Activated CD8-positive, alpha-beta memory T cell treated with anti-CD3 and anti-CD28 coated beads, Interleukin-2, amount 10 ng/mL, durations not matched to agents 7 days and 5 days (primary cell): ENCODE measurements at places on chromosomes 2 and 18. TPM values are rescaled to one million over a fixed set of nuclear protein-coding genes. Genes with fewer than 3 reads are reported as not detected.

The XIRP2 gene
- total RNA-seq, result not detected

DNA sequence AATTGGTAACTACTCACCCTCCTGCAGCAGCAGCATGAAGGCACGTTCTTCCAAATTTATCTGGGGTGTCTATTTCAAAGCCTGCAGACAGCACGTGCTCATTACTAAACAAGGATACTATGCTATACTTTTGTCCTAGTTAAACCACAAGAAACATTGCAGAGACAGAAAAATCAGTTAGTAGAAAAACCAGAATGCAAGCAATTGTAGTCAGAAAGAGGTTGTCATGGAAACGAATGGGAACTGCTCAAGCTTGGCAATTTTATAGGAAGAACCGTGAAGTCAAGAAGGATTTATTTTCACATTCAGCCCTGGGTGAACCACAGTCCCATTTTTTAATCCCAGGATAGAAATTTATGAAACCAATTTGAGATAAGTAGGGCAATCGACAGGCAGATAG lies 162.2 kb upstream of the PGAP1 start:
- DNase-seq, result no peak

GRCh38 chr2:71303849-71304248 lies 27.7 kb upstream of the ZNF638 start:
- no peak for DNase-seq

- no peak for DNase-seq
Measured at GRCh38 chr18:47422524-47422923, 171.1 kb upstream of the SKOR2 start.

The ATF2 gene
- total RNA-seq, result 62.4 TPM
